NCI-H2171 (cell line): ENCODE measurements at places on chromosomes 11 and 22.

DNA sequence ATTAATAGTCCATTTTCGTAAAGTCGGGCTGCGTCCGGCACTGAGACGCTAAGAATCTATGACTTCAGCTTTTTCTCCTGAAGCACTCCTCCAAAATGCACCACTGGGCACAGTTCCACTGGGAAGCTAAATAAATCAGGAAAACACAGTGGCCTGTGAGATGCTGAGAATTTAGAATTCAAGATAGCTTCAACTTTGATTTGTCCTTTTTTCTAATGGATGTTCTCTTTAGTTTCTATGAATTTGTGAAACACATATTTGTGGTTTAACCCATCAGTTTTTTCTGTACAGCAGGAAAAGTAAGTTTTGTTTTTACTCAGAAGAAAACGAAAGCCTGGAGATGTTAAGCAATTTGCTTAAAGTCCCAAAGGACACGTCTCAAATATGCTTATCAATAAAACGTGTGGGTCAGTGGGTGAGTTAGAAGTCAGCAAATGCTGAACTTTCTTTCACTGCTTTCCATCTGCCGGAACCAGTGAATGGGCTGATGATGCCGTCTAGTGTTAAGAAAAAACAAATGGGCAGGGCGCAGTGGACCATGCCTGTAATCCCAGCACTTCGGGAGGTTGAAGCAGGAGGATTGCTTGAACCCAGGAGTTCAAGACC lies 40.7 kb upstream of the CLMP start:
- no peak for DNase-seq

- no peak for DNase-seq
Observed at GRCh38 chr22:39655004-39655579, 84.5 kb downstream of the CACNA1I start.

- peak; percentile 46 for DNase-seq
Observed at GRCh38 chr11:123054301-123055065, 7.5 kb downstream of the HSPA8 start.

GRCh38 chr11:86099874-86100273 lies 31.0 kb upstream of the PICALM start:
- peak; percentile 63 for DNase-seq

- DNase-seq = no peak
Observed at GRCh38 chr11:32561835-32562234, 21.8 kb upstream of the EIF3M start.

GRCh38 chr11:79461666-79462645 lies 21.1 kb upstream of the TENM4 start:
- no peak for DNase-seq

- DNase-seq = no peak
Observed at GRCh38 chr11:15901054-15901453, 455.3 kb downstream of the SOX6 start.

GRCh38 chr11:114059278-114059983 lies at the start of gene ZBTB16:
ZBTB16 (plus strand) TSS chr11:114059711; CDS start chr11:114063301, 3,590 bp downstream.
- peak; percentile 51 for DNase-seq

GRCh38 chr22:42889304-42889703 lies 32.2 kb upstream of the ARFGAP3 start:
- DNase-seq = no peak
